ENCODE measurements at places on chromosomes 3 and 15.

DNA sequence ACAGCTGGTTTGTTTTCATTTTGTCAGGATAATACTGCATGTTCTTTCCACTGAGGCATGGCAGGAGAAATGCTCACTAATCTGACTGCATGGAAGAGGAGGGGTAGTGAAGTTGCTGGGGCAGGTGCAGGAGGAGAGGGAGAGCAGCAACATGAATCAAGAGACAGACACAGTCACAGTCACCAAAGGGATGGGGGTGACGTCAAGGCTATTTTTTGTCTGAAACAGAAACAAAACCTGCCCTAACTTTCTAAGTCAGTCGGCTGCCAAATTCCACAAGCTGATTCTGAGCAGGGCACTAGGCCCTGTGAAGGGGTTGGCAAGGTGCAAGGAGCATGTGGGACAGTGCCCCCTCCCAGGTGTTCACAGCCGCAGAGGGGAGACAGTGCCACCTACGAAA is 186.6 kb upstream of the NSMCE3 start:
- DNase-seq: no peak

GRCh38 chr15:52503788-52504496 is 24.7 kb downstream of the MYO5A start:
- DNase-seq: peak; percentile 71

DNA sequence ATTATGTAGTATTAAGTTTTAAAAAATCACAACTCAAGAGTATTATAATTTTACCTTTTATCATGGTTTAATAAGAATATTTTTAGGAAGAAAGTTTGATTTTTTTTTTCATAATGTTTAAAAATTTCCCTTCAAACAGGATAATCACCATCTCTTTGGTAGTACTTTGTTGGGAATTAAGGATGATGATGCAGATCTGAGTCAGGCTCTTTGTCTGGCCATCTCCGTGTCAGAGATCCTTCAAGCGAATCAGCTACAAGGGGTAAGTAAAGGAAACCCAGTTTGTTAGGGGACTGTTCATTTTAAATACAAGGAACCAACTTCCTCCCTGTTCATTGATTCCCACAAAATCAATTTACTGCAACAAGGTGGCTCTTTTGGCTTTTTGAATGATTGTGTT is 36.8 kb upstream of the NIT2 start:
- DNase-seq: no peak

DNA sequence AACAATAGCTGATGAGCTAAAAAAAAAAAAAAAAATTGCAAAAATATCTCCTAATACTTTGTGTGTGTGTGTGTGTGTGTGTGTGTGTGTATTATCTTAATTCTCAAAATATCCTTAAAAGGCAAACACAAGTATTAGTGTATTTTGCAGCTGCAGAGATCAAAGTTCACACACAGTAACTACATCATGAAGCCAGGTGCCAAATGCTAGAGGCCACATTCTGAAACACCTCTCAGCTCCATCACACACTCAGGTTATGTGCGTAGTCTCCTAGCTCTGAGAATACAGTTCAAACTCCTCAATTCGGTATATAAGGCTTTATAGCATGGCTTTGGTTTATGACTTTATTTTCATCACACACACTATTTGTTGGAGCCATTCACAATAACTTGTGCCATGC is 33.5 kb upstream of the PPARG start:
- DNase-seq: no peak

GRCh38 chr15:85494048-85494777 is 113.8 kb downstream of the AKAP13 start:
- peak; percentile 73 for DNase-seq

DNA sequence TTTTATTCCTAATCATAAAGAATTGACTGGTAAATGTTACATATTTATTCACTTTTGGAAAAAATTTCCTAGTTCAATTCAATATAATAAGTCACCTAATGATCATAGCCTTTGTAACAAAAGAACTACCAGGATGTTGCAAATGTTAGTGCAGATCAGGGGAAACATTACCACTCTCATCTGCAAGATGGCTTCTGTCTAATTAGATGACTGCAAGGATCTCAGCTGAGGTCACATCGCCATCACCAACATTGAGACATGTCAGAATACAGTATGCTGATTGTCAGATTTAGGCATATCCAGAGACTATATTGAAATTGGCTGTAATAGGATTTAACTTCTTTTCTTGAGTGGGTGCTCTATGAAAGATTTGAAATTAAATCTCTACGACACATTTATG is 431.4 kb upstream of the AGTR1 start:
- no peak for DNase-seq

DNA sequence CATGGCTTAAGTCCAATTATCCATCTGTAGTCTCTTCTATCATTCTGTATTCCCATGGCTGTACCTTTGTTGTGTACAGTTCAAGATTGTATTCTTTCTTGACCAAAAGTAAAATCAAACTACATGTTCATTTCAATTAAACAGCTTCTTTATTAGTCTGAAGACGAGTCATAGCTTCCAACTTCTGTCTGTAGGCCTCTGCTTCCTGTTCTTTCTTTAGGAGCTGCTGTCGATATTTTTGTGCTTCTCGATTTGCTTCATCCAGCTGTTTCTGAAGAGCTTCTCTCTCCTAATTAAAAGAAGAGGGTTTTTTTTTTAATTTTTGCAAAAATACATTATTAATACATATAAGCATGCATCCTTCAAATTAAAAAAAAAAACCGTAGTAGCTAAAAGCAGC is 13.0 kb upstream of the HDC start:
- DNase-seq: peak; percentile 45

DNA sequence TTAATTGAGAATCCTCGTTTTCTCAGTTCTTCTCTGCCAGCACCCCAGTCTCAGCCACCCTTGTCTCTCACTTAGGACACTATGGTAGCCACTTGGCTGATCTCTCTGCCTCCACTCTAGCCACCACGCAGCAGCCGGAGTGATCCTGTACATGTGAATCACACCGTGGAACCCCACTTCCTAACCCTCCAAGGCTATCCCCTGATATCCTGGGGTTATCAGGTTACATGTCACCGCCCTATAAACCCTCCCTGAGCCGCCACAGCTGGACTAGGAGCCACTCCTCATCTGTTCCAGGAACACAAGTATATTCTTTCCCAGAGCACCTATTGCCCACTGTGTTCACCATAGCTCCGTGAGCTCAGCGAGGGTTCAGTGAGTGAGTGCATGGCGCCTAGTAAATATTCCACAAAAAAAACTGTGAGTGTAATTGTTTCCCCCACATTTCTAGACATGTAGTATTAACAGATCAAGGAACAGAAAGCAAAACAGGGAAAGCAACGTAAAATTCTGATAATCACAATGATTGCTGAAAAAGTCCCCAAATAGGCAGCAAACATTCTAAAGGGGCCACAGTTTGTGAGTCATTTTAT is 661 bp upstream of the PARP14 start:
- DNase-seq: no peak

- no peak for DNase-seq
Measured at GRCh38 chr3:23480329-23480714, 277.2 kb downstream of the UBE2E2 start.

- no peak for DNase-seq
Measured at GRCh38 chr15:72009222-72009621, 108.7 kb downstream of the MYO9A start.

GRCh38 chr15:99562238-99562637 is 3.5 kb upstream of the MEF2A start:
- DNase-seq: no peak

DNA sequence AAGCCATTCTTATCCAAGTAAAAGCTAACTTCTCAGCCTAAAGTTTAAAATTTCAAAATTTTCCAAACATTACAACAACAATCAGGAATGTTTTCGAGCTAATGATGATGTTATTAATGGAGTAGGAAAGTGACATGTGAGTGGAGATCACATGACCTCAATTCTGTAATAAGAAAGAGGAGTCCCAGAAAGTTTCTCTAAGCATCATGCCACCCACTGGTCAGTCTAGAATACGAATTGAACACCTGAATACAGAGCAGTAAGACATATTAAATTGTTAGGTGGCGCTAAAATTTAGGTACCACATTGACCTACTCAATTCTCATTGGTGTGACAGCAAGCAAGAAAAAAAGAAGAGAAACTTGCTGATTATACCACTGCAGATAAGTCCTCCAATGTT is 163.9 kb downstream of the DCLK3 start:
- DNase-seq: no peak

DNA sequence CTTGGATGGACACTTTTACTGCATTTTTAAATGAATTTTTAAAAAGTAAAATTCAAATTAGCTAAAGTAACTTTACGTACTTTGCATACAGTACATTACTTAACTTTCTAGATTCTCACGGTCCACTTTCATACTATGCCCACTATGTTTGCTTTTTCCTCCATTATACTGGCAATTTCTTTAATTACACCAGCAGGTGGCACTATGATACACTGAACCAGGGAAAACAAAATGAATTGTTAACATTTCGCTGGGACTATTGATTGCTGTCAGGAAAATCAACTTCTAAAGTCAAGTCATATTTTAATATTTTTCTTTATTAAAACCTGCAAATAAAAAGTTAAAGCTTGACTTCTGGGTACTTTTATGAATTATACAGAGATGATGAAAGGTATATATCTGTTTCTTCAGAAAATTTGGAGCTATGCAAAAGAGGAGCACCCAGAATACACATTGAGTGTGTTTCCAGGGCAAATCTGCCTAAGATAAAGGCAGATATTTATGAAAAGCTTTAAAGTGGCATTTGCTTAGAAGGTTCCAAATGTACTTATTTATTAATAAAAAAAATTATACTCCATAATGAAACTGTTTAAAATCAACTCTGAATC is 21.8 kb upstream of the POU1F1 start:
- peak; percentile 10 for DNase-seq

DNA sequence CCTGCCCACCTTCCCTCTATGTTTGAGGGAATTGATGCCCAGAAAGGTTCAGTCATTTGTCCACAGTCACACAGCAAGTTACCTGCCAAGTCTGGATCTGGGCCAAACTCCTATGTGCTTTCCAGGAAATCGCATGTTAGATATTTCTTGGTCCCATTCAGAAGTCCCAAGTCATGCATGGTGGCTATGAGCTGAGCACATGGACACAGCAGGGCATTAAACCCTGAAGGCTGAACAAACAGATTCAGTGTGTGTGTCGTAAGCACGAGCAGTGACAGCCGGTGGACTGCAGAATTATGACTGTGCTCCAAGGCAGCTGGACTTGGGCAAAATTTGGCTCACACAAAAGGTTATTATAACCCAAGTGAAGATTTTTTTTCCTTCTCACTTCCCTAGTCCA is 11.4 kb upstream of the SLC6A6 start:
- DNase-seq: peak; percentile 85

- no peak for DNase-seq
Measured at GRCh38 chr3:177541541-177541940, 344.3 kb upstream of the TBL1XR1 start.

DNA sequence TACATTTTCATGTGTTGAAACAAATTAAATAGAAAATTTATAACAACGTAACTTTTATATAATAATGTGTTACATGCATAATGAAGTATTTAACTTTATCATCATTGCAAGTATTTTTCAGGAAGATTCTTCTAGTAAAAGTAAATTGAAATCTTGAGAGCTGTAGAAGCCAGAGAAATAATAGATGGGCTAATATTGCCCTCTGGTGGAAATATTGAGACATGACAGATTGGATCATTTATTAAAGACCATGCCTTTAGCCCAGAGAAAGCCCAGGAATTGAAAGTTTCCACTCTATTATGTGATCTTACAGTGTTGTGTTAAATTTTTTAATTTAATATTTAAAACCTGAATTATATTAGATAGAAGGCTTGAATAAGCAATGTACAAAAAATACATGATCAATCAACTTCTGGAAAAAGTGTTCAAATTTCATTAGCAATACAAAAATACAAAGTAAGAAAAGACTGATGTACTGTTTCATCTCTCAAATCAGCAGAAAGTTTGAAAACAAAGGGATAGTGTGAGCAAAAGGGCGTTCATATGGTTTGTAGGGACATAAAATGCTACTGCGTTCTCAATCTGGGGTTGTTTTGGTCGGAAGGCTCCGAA is 52.7 kb upstream of the SPTSSB start:
- peak; percentile 24 for DNase-seq

- DNase-seq: no peak
Measured at GRCh38 chr3:101779822-101780381, 891 bp downstream of the NXPE3 start.

GRCh38 chr15:99070208-99070607 is 34.7 kb upstream of the SYNM start:
- DNase-seq: no peak

- DNase-seq: peak; percentile 92
Measured at GRCh38 chr3:152376351-152377183, 107.8 kb downstream of the MBNL1 start.

- DNase-seq: no peak
Measured at GRCh38 chr15:57503911-57504598, 87.6 kb upstream of the MYZAP start.

DNA sequence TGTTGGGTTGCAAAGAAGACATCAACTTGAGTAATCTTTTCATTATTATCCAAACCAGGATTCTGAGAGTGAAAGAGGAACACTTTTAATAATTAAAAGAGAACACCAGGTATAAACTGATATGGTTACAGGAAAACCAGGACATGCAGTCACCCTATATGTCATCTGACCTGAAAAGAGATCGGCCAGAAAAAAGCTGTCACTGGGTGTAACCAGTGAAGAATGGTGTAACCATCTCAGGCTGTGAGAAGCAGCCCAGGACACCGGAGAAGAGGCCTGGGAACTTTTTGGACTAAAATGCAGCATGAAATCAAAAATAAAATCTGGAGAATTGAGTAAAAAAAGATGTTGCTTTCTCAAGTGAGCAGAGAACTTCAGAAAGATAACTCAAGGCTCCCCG is 10.1 kb upstream of the CCDC80 start:
- DNase-seq: no peak

DNA sequence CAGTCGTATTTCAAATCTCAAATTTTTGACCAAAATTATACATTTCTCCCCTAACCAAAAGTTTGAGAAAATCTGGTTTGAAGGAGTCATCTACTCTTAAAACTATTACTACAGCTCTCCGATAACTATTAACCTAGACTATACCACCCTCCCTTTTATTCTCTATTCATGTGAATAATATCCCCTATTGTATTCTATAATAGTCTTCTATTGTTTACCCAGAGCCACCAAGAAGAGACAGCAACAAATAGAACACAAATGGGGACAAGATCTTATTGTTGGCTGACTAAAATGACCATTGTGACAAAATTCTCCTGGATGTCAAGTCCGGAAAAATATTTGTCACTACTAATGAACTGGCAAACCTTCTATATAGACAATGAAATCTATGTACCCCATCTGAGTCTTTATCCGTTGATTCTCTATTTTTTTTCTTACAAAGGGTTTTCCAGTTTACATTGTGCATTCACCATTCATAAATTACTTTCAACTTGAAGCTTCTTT is 618.0 kb downstream of the CADM2 start:
- DNase-seq: no peak

- DNase-seq: no peak
Measured at GRCh38 chr3:170220871-170221270, 1.4 kb upstream of the PRKCI start.
